ENCODE measurements at places on chromosomes 1 and 21. TPM values are rescaled to one million over a fixed set of nuclear protein-coding genes. Genes with fewer than 3 reads are reported as not detected.

GRCh38 chr1:235579891-235580290, 69.7 kb downstream of the GNG4 start:
- DNase-seq, result no peak

GRCh38 chr1:224486801-224487583, 52.4 kb upstream of the WDR26 start:
- DNase-seq, result no peak

GRCh38 chr1:247115141-247115510, 11.0 kb upstream of the ZNF669 start:
- no peak for DNase-seq

GRCh38 chr21:36688324-36688723, 10.6 kb upstream of the SIM2 start:
- DNase-seq, result no peak

- no peak for DNase-seq
Measured at GRCh38 chr1:170864876-170865538, 70.3 kb upstream of the MROH9 start.

DNA sequence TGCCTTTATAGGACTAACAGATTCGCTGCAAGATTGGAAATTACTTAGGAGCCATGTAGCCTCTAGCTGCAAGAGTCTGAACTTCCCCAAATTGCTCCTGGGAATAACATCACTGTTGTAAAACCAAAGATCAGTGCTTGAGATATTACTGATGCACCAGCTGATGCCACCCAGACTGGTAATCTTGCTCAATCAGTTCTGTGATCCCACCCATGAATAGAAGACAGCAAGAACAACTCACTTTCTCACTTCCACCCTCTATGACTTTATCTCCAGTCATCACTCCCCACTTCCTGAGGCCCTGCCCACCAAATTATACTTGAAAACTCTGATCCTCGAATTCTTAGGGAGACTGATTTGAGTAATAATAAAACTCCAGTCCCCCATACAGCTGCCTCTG, 1011.1 kb downstream of the PLA2G4A start:
- no peak for DNase-seq

DNA sequence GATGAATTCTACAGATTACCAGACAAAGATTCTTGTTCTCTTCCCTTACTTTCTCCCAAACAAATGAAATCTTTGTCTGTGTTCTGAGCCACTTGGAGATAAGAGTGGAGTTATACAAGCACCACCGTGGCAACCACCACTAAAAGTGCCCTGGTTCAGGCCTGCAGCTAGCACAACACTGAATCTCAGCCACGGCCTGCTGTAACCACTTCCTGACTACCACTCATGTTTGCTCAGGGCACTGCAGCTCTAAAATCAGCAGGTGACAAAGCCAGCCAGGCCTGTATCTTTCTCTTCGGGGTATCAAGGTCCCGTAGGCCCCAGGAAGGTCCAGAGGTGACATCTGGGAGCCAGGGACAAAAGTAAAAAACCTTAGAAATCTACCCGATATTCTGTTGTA, 3.2 kb upstream of the OR2T6 start:
- DNase-seq, result no peak

DNA sequence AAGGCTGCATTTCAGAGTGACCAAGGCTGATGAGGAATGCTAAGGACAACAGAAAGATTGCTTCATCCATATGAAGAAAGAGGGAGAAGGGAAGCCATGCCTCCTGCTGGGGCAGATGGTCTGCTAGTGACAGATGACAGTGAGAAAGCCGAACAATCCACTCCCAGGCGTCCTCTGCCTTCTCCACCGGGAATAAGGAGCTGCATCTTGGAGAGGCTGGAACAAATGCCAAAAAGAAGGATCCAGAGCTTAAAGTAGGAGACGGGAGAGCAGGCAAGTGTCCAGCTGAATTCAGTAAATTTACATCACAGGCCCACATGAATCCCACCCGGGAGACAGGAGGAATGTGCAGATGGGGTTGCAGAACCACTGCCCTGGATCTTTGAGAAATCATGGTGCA, 33.4 kb downstream of the DDX20 start:
- DNase-seq, result no peak

GRCh38 chr21:35475762-35476161, 426.7 kb upstream of the RUNX1 start:
- no peak for DNase-seq

DNA sequence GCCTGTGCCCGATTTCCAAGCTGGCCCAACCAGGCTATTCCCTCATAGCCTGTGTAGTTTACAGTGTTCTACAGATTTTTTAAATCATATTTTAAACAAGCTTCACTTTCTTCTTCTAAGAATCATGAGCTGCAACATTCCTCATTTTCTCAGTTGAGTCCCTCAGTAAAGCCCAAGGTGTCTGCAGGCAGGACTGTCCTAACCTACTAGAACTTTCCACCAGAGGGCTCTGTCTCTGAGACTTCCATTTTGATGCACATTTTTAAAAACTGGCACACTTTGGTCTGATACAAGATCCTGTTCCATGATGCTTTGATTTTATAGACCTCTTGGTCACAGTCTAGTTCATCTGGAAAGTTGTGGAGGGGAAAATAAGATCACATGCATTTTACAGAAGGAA, 21.6 kb upstream of the SLAMF6 start:
- peak; percentile 33 for DNase-seq

- no peak for DNase-seq
Measured at GRCh38 chr1:31640964-31641363, 3.7 kb downstream of the PEF1 start.

GRCh38 chr1:247373721-247374141, 42.1 kb upstream of the ZNF496 start:
- DNase-seq, result peak; percentile 67

DNA sequence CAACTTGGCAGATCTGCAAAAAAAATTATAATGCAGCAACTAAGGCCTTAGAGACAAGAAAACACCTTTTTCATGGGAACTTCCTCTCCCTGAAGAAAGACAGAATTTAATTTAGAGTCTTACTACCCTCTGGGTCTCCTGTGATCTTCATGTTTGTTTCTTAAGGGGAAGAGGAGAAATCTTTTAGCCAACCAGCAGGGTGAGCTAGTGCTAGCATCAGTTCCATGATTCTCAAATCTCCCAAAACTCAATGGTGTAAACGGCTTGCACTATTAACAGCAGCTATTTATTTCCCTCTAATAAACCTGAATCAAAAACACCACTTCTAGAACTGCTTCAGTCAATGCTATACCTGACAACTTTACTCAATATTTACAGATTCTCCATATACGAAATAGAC, 3.8 kb downstream of the ZNF644 start:
- no peak for DNase-seq

DNA sequence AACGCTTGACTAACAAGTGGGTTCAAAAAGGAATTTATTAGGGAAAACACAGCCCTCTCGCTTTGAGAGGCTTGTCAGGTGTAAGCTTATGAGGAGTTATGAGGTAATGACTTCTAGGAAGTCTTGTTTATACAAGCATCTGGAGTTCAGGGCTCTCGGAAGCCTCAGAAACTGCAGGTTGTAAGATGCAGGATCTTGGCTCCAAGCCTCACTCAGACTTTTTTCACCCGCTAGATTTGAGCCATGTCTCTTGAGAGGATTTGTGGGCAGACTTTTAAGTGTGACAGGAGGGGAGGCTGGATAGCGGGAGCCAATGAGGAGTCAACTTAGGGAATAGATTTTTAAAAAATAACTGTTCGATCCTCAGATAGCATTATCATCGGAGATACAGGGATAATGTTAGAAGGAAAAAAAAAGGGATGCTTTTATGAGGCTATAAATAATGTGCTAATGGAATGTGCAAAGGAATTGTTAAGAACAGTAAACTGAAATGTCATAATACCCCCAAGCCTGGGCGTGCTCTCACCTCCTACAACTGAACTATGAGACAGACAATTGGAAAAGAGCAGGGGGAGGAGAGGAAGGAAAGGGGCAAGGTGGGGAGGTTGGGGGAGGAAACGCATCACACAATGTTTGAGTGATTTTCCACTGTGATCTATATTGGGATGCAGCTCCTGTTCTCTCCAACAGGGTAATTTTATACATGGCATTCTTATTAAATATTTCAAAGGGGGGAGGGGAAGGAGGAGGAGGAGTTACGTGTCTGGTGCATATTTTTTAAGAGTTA, 107.4 kb upstream of the ESRRG start:
- DNase-seq, result no peak

DNA sequence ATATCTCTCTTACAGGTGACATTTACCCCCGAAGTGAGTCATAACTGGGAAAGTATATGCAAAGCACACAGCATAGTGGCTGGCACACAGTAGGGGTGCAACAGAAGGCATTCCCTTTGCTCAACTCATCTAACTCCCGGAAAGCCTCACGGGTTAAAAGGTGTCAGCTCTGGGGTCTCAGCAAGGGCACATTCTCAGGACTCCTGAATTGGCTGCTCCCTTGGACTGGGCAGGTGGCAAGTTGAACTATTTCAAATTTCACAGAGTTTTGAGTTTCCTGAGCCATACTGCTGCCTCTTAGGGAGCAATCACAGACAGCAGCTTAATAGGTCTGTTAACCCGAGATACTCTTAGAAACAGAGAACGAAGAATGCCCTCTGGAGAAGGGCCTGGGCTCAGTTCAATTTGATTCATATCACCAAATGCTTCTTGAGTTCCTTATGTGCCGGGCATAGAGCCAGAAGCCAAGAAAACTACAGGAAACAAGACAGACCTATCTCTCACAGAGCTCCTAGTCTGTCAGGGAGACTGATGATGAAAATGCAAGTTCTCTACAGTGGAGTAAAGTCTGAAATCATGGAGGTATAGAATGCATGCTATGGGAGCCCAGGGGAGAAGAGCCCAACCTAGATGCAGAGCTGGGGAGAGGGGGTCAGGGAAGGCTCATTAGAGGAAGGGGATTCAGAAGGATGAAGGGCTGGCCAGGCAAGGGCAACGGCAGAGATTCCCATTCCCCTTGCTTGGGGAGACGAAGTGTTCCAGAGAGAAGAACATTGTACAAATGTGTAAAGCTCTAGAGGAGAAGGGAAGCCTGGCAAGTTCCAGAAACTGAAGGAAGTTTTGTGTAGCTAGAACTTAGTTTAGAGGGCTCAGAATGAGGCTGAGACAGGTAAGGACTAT, 143.9 kb upstream of the HMGB4 start:
- DNase-seq, result no peak

DNA sequence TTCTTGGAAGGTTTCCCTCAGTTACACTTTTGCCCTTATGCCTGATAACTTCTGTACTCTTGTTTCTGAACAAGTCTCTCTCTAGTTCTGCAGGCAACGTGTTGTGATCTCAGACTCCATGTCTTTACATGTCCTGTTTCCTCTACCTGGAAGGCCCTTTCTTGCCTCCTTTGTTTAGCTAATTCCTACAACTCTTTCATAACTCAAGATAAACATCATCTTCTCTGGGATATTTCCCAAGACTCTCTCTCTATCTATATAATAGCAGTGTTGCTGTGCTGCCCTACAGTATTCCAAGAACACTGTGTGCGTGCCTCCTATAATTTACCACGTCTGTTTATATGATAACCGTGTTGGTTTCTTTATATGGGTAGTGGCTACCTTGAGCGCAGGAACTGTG, 47.8 kb downstream of the CHRM3 start:
- DNase-seq, result no peak

GRCh38 chr1:54585181-54586066, 37.4 kb downstream of the ACOT11 start:
- no peak for DNase-seq

- DNase-seq, result no peak
Measured at GRCh38 chr1:212225416-212225815, 59.8 kb upstream of the PPP2R5A start.

GRCh38 chr1:224433701-224434672, 610 bp downstream of the WDR26 start:
- peak; percentile 61 for DNase-seq

- no peak for DNase-seq
Measured at GRCh38 chr1:70265946-70266345, 44.8 kb downstream of the SRSF11 start.

- DNase-seq, result no peak
Measured at GRCh38 chr1:85289207-85289847, 12.9 kb upstream of the BCL10 start.

DNA sequence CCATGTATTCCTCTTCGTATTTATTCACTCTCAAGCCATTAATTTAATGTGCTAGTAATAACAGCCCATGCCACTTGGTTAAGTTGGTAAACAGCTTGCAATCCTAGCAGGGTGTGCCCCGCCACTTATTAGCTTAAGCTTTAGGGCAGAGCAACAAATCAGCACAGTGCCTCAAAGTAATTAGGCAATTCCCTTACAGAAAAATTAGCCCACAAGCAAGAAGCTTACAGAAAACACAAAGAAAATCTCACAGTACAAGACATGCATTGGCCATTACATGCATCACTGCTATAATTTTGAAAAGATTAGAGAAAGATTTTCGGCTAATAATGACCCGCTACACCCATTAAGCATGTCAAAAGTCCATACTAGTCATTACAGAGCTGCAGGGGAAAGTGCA, 47.6 kb downstream of the TGFB2 start:
- no peak for DNase-seq

DNA sequence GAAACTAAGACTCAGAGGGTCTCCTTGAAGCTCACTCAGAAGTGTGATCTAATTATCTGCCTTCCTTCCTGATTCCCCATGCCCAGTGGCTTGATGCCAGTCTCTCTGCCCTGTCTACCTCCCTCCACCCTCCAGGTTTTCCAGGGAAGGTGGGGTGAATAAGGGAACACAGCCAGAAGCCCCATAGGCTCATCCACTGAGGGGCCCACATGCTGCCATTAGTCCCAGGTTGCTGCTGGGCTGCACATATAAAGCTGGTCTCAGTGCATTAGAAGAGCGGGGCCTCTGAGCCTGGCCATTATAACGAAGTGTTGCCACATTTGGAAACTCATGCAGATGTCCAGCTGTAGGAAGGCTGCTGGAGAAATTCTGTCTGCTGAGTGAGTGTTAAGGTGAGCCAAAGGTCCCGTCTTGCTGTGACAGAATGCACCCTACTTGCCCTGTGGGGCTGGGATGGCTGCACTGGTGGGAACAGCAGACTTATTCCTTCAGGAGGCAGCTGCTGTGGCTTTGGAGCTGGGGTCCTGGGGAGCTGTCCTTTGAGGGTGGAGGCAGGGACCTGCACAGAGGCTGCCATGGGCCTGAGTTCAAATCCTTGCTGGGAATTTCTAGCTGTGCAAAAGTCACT, 2.9 kb downstream of the ADORA1 start:
- DNase-seq, result no peak

DCDC2B gene
- total RNA-seq, result not detected

IL20 gene
- total RNA-seq, result not detected

TMEM269 gene
- total RNA-seq, result 0.47 TPM

REG4 gene
- not detected for total RNA-seq

GBP5 gene
- not detected for total RNA-seq

GPR52 gene
- 0.84 TPM for total RNA-seq

ALG6 gene
- total RNA-seq, result 41.7 TPM

KIF14 gene
- total RNA-seq, result 60.2 TPM
